Uterus (tissue), 4 donors: ENCODE measurements at places on chromosomes 1 and 21. TPM values are rescaled to one million over a fixed set of nuclear protein-coding genes. Genes with fewer than 3 reads are reported as not detected.
A peak's percentile ranks its signal among the peaks of the same experiment; 100 is the strongest.

DNA sequence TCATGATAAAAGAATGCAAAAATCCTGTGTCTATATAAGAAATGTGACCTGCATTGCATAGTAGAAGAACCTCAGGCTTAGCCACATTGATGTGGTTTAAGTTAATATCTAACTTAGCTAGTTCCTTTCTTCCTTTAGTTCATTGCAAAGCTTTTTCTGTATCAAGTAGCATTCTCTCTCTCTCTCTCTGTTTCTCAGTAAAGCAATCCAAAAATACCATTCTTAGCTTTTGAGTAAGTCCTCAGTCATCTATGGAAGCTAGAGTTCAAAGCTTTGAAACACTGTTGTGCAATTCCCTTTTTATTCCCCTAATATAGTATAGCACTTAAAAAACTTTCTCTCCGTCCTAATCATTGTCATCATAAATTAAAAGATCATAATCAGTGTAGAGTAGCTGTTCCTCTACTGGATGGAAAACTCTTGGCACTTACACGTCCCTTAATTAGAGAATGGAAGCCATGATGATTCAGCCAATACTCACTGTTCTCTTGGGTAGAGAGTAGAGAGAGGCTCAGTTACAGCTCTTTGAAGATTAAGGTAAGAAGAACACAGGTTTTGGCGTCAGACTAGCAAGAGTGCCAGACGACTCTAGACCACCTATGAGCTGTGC lies 350.3 kb upstream of the LYPLAL1 start:
- no peak for DNase-seq

GRCh38 chr1:67105508-67105907 lies 29.3 kb downstream of the C1orf141 start:
- DNase-seq = no peak

OR2W3 gene
- total RNA-seq = not detected

GRCh38 chr21:41369105-41369919 lies 7.5 kb downstream of the MX2 start:
- peak; percentile 31 for DNase-seq

DNA sequence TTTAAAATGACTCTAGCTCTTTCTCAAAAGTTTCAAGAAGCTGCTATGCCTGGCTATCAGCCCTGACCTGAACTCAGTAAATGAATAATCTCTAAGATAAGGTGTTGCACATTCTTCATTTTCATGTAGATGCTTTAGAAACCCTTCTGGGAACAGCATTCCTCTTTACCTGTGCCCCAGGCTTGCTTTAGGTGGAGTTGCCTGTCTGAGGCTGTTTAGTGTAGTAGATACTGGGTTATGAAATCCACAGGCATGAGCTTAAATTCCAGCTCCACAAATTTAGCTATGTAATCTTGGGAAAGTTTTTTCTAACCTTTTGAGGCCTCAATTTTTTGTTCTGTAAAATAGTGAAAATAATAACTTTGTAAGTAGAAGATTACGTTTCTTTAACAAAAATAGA lies 41.6 kb downstream of the ATP6V1G3 start:
- DNase-seq = no peak

VANGL2 gene
- total RNA-seq = 8.2 TPM

- peak; percentile 57 for DNase-seq
These were observed 237.9 kb upstream of the PBX1 start for GRCh38 chr1:164320790-164321731.

- DNase-seq = no peak
These were observed 5.5 kb upstream of the FMO2 start for GRCh38 chr1:171179318-171180227.
